Stimulated activated CD8-positive, alpha-beta memory T cell treated with anti-CD3 and anti-CD28 coated beads, Interleukin-4, amount 100 ng/mL, for 1 hour (primary cell): ENCODE measurements at places on chromosomes 3 and 15.

GRCh38 chr3:106093616-106094015 lies 224.8 kb upstream of the CBLB start:
- DNase-seq: no peak

GRCh38 chr15:70579766-70580165 lies 183.6 kb downstream of the UACA start:
- DNase-seq: no peak

DNA sequence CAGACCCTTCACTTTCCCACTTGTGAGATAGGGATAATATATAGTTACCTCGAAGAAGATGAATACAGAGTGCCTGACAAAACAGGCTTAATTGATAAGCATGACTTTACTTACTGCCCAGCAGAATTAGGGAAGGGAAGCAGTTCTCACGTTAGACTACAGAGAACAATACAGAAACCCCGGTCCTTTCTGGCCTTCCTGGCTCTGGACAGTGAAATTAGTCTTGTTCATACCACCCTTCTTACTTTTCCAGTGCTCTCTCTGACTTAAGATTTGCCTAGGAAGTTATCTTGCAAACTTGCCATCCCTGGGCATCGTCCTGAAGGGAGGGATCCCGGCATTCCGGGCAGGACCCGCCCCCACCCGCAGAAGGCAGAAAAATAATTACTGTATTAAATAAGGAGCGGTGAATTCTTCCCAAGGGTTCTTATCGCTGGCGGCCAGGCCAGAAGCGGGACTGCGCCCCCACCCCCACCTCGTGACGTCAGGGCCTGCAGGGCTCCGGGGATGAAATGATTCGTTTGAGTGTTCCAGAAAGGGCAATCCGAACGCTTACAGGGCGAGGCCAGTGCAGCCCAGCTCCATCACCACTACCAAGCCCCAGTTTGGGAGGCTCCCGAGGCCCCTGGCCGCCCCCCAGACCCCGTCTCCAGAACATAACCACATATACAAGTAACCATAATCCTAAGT lies 8.4 kb downstream of the SOX2 start:
- no peak for DNase-seq

DNA sequence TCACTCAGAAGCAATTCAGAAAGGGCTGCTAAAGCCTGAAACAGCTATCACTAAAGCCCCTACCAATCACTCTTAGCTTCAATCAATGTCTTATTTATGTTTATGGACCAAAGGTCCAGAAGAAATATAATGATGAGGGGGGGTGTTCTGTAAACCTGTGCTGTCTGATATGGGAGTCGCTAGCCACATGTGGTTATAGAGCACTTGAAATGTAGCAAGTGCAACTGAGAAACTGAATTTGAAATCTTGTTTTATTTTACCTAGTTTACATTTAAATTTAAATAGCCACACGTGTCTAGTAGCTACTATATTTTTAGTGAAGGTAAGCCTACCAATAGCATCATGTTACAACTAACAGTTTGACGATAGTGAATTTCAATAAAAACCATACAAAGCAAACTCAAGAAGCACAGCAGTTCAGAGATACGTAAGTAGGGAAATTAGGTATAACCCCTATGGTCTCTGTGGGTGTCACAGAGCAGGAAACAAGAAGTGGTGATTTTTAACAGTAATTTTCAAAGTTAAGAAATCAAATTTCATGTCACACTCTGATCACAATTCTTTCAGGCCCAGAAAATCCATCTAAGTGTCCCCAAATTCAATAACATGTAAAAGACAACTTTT lies 3.6 kb downstream of the POU1F1 start:
- no peak for DNase-seq

DNA sequence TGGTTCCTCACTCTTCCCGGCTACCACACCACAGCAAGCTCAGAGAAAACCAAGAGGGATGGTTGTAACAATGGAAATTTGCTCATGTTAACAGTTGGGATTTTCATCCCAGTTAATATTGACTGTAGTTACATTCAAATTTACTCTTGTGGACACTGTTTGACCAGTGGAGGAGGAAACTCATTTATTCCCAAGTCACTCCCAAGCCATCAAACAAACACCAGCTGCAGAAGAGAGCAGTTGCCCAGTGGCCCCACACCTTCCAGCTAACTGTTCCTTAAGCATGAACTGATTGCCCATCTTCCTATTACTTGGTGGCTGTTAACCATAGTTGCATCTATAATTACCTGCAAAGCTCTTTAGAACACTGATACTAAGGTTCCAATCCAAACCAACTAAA lies 24.1 kb upstream of the MECOM start:
- no peak for DNase-seq

DNA sequence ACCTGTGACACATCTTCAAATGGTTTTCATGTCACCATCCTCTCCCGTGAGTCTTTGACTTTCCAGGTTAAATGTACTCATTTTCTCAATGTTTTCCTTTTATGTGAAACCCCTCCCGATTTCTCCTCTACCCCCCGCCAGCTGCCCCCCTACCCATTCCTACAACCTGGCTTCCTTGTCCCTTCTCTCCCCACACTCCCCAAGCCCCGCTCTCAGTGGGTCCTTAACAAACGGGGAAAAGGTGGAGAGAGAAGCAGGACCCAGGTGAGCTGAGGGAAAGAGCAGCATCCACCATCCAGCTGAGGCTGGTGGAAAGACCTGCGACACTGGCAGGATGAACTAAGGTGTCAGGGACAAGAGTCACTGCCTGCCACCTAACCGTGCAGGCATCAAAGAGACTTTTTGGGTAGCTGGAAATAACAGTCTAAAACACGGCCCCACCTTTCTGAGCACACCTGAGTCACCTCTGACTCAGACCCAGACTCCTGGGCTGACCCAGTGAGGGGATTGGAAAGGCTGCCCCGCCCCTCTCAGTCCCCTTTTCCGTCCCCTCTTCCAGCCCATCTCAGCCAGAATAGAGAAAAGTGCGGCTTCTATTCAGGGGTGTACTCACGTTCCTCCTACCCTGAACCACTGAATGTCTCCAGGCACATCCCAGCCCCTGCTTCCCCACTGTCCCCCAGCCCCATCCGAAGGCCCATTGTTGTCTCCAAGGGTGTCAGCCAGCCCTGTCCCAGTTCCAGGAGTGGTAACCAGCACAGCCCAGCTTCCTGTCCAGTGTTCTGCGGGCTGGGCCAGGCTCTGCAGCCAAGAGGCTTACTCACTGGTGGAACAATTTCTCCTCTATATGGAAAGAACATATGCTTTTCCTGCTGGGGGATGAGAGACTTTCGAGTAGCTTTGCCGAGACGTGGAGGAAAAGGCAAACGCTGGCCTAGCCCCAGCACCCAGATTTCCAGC lies 20.4 kb downstream of the ISG20 start:
- no peak for DNase-seq

- no peak for DNase-seq
Measured at GRCh38 chr3:177626045-177626444, 428.8 kb upstream of the TBL1XR1 start.

GRCh38 chr15:65550681-65551098 lies 20.4 kb downstream of the HACD3 start:
- no peak for DNase-seq

DNA sequence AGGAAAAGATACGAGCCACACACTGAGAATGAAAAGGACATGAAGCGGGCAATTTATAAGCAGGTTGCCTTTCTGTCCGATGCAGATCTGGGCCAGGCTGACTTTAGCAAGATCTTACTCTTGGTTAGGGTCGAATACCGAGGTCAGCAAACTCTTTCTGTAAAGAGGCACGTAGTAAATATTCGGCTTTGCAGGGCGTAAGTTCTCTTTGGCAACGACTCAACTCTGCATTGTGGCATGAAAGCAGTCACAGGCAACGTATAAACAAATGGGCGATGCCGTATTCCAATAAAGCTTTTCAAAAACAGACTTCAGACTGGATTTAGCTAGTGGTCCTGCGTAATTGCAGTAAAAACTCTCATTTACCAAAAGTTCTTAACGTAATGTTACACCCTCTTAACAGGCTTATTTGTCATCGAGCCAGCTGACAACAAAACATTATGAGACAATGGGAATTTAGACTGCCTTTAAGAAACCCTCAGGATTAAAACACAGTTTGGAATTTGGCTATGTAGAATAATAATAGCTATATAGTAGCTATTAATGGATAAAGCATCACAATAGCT lies 13.1 kb upstream of the RPL35A start:
- DNase-seq: no peak

GRCh38 chr15:69719527-69720240 lies 267.1 kb downstream of the RPLP1 start:
- peak; percentile 43 for DNase-seq

DNA sequence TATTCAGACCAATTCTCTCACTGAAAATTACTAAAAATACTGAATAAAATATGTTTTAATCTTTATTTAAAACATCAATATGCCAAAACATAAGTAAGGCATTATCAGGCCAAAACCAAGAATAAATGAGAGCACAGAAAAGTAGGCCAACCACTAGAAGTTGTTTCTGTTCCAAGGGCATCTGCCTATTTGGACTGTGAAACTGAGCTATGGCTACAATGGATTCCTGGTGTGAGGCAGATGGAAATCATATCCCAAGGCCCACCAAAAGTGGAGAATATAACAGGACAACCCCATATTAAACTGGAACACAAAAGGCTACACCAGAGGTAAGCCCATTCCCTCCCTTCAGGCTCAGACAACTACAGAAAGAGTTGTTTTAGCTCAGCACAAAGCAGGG lies 302.8 kb upstream of the IL12A start:
- no peak for DNase-seq

DNA sequence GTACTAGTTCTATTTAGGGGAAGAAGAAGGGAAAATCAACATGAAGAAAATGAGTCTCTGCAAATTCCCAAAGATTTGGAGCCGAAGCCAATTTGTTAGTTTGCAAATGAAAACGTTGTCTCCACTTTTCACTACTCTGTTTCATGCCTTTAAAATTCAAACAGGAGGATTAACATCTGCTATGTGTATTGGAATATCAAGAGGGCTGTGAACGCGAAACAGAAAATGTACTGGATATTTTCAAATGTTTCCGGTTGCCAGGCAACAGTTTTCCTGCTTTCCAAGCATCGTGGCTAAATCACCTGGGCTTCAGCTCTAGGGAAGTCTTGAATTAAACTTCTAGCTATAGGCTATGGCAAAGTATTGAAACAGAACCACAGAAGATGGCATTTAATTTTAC lies 172.8 kb downstream of the KCNMB2 start:
- no peak for DNase-seq

- DNase-seq: peak; percentile 53
Measured at GRCh38 chr3:115814778-115815380, 191.6 kb downstream of the GAP43 start.

DNA sequence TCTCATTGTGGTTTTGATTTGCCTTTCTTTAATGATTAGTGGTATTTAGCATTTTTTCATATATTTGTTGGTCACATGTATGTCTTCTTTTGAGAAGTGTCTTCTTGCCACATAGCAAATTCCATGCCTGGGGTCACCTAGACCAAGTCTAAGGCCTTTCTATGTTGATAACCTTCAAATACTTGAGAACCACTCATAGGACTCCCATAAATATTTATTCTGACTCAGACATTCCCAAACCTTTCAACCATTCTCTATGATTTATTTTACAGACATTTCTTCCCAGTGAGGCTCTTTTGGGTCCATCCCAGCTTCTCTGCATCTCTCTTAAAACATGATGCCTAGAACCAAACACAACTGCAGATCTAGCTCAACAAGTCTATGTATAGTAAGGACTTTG lies 69.2 kb downstream of the ATP8B4 start:
- no peak for DNase-seq

DNA sequence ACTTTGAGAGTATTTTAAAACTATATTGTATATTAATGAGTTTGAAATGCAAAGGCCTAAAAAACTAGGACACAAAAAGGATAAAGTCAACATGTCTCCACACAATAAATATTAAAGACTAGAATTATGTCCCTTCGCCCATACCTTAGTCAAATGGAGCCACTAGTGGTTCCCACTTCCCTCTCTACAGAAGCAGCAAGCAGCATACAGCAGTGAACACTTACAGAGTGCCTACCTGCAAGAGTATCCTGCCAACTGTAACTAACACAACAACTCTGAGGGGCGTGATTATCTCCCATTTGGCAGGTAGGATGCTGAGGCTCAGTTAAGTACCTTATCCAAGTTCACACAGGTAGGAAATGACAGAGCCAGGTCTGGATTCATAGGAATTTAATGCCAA lies 17.2 kb downstream of the DYNC1LI1 start:
- no peak for DNase-seq

GRCh38 chr15:83118291-83118827 lies 10.9 kb downstream of the TM6SF1 start:
- DNase-seq: no peak

GRCh38 chr15:77800305-77800704 lies 167.6 kb upstream of the LINGO1 start:
- DNase-seq: no peak

- no peak for DNase-seq
Measured at GRCh38 chr3:185746470-185746869, 78.4 kb downstream of the IGF2BP2 start.

- DNase-seq: no peak
Measured at GRCh38 chr15:98924401-98925049, 83.1 kb downstream of the PGPEP1L start.
